Activated CD4-positive, alpha-beta T cell treated with anti-CD3 and anti-CD28 coated beads for 48 hours (primary cell): ENCODE measurements at places on chromosomes 5 and 9.

DNA sequence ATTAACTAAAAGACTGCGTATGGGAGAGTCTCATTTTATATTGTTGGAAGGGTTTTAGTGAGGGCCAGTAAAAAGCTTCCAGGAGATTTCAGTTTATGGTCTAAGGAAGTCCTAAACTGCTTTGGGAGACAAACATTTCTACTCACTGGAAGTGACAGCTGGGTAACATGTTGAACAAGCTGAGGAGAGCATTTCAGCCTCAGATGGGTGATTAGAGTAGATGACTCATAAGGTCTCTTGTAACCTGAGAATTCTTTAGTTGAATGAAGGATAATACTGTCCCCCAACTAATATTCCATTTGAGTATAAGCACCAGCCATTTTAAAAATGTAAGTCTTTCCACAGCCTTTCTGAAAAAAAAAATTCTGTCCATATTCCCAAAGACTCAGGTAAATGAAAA is 218.0 kb upstream of the C9orf72 start:
- no peak for DNase-seq

DNA sequence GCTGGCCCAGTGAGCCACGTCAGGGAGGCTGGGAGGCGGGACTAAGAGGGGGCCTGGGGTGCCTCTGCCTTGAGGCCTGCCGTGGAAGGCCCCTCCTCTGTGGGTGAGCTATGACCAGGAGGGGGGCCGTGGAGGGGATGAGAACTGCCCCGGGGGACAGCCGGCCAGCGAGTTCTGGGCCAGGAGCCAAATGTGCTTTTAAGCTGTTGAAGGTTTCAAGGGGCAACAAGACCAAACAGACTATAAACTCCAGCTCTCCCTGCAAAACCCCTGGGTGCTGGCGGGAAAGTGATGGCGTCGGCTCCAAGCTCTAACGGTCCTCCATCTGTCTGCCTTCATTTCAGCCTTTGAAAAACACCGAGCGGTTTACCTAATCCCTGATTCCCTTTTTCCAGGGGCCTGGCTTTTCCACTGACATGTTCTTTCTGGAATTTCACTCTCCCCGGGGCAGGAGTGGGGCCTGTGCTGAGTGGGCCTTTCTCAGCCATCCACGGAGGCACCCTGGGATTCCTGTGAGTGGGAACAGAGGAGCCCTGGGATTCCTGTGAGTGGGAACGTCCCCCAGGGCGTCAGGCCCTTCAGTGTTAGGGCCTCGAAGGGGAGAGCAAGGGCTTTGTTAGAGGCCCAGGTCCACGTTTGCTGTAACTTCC is 65.6 kb downstream of the COL5A1 start:
- no peak for DNase-seq

DNA sequence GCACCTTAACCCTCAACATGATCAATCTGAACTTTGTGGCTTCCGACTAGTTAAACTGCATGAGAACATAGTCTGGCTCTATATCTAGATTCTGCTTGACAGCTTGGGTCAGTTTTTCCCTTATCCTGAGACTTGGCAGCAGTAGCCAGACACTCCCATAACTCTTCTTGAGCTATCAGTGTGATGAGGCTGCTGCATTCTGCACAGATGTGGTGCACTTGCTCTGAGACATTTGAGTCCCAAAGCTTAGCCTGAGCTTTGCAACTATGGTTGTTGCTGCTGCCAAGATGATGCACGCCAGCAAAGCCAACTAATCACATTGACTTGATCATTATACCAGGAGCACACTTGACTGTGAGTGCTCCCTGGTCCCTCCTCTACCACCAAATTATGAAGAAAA is 36.2 kb downstream of the MOCS2 start:
- no peak for DNase-seq

- DNase-seq = peak; percentile 5
Measured at GRCh38 chr5:137695651-137696428, 40.0 kb downstream of the KLHL3 start.

- DNase-seq = no peak
Measured at GRCh38 chr9:113137196-113138168, 13.3 kb upstream of the SLC31A2 start.

- no peak for DNase-seq
Measured at GRCh38 chr5:159034083-159034824, 65.5 kb downstream of the EBF1 start.

GRCh38 chr9:110155751-110156150 is 52.2 kb downstream of the C9orf152 start:
- no peak for DNase-seq

DNA sequence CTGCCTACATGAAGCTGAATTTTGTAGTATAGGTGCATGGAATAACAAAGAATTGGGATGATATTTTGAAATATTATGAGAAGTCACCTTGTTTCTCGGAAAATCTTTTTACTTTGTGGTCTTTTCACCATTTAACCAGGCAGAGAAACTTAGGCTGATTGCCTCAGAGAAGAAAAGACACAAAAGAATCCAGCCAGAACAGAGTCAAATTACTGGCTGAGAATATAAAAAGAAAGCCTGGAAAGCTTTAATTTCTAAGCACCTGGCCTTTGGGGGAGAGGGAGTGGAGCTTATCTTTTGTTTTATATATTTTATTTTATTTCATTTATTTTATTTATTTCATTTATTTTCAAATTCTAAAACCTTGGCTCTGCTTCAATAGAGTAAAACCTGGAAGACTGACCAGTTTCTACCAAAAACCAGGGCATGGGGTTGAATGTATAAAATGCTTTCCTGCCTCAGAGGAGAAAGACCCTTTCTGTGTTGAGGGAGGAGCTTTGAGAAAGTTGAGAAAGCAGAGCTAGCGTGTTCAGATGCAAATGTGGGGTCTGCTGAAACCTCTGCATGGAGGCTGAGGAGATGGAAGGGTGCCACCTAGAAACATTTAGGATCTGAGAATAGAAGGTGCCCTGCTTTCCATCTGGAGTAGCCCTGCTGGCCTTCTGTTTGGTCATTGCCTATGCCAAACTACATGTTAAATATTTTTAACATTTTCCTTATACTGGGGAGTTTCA is 81.6 kb downstream of the NREP start:
- DNase-seq = no peak

DNA sequence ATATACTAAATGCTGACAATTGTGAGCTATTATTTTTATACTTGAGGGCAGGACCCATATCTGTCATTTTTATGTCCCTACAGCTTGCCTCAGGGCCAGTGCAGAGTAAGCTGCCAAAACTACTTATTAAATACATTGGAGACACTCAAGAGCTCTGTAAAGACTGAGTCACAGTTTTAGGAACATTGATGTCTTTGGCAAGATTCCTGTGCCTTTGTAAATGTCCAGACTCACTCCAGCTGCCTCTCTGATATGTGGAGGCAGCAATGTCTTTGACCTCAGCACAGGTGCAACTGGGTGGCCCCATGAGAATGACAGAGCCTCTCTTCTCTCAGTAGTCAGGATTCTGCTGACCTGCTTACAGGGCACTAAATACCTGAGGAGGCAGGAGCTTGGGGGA is 363.2 kb downstream of the OSTF1 start:
- no peak for DNase-seq

- no peak for DNase-seq
Measured at GRCh38 chr5:149432376-149432775, 53.3 kb upstream of the IL17B start.

DNA sequence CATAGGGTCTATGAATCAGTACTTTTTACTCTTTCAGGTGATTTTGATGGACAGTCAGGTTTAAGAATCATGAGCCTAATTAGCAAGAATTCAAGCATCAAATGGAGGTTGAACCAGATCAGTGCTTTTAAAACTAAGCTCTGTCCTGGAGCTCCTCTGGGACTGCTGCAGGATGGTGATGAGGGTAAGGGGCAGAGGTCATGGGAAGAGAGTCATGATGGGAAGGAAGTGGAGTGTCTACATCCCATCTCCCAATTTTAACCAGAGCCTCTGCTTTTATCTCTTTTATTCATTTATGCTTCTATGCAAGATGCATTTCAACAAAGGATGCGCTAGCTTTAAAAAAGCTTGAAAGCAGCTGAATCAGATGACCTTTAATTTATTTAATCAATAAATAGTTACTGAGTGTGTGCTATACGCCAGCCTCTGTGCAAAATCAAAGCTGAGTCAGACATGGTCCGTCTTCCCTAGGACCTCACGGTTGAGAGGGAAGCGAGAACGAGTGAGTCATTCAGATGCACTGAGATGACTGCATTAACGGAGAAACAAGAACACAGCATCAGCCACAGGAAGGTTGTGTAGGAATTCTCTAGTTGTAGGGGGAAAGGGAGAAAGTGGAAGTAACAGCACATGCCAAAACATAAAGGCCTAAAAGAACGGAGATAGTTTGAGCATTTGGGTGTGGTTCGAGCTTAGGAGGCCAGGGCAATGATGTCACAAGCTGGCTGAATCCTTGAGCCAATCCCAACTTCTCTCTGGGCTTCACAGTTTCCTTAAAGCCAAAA is 441.6 kb upstream of the BRINP1 start:
- no peak for DNase-seq

GRCh38 chr5:103621548-103621930 is 59.0 kb upstream of the NUDT12 start:
- DNase-seq = no peak

- DNase-seq = no peak
Measured at GRCh38 chr5:84861306-84861705, 476.6 kb upstream of the EDIL3 start.

DNA sequence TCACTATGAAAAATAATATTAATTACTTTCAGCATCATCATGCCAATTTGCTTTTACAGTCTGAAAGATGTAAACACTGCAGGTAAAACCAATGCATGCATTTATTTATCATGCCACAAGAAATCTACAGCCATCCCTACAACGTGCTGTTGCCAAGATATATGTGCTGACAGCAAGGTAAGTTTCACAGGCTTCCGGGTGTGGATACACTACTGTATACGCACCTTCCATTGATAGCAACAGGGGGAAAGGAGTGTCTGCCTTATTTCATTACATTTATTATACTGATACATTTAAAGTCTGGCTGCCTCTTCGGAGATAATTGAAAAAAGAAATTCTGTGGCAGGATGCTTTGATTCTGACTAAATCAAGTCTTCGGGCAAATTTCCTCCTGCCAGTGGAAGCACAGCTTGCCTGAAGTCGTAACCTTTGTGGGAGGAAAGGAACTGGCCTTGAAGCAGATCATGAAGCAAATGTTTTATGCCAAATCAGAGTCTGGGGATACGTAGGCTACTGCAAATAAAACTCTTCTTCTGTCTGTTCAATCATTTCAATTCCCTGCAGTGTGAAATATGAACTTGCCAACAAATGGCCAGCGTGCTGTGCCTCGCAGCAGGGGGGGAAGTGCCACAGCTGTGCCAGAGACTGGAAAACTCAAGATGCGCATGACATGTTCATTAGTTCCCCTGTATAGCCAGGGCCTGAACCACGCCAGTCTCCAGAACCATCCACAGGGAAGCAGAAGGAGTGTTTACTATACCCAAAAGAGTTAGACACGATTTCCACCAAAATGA is 268.1 kb downstream of the EFNA5 start:
- no peak for DNase-seq
